Mammary epithelial cell (primary cell): ENCODE measurements at places on chromosomes 13 and 19. TPM values are rescaled to one million over a fixed set of nuclear protein-coding genes. Genes with fewer than 3 reads are reported as not detected.

The NR2F6 gene
- total RNA-seq, result 48.8 TPM

The PRDX2 gene
- 170 and 202 TPM in 2 replicates for total RNA-seq

The LILRB3 gene
- total RNA-seq, result not detected

The SLC39A3 gene
- 30.5 and 32.6 TPM in 2 replicates for total RNA-seq

The DAND5 gene
- under 0.01 TPM for total RNA-seq

The EXOC3L2 gene
- not detected for total RNA-seq

The PSG7 gene
- total RNA-seq, result not detected

The FFAR1 gene
- total RNA-seq, result not detected

The MBD3L5 gene
- not detected in 2 replicates for total RNA-seq

The CDADC1 gene
- 2.7 TPM for total RNA-seq

The DDX39A gene
- total RNA-seq, result 34.0 TPM

The FXYD7 gene
- total RNA-seq, result 1.1 TPM in 1 of 2 replicates, not detected in the other

The CRLF1 gene
- total RNA-seq, result 4.8 and 7.1 TPM in 2 replicates

The IFNL1 gene
- total RNA-seq, result not detected in 2 replicates

The UNC13A gene
- total RNA-seq, result 0.51 and 0.73 TPM in 2 replicates

The VAV1 gene
- total RNA-seq, result 0.96 and 1.0 TPM in 2 replicates

The GJB2 gene
- total RNA-seq, result 126 TPM

The NLRP7 gene
- not detected for total RNA-seq
